ENCODE measurements at places on chromosomes 6 and 20.

DNA sequence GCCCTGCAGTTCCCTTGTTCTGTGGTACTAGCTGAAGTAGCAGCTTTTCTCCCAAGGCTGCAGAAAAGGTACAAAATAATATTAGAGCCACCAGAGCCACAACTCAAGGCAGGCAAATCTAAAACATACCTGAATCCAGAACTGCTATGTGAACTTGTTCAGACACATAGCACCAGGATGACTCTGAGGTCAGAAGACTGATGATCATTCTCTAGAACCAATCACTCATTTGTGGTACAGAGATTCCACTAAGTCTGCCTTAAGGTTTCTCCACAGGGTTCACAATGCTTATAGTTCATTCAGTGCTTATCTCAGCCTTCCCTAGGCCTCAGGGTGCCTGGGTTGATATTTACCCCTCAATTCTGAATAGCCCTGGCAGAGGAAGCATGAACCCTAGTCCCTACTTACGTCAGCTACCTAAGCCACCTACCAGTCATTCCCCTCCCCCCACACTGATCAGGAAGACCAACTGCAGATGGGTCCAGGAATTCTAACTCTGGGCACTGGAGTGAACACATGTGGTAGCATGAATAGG, 140.9 kb upstream of the MOCS1 start:
- no peak for DNase-seq

- DNase-seq, result no peak
These were observed 32.7 kb upstream of the PSMF1 start for GRCh38 chr20:1085492-1086276.

- DNase-seq, result no peak
These were observed 47.2 kb downstream of the CTNNBL1 start for GRCh38 chr20:37741055-37741454.

- no peak for DNase-seq
These were observed 755.7 kb downstream of the HDGFL1 start for GRCh38 chr6:23325065-23325464.

DNA sequence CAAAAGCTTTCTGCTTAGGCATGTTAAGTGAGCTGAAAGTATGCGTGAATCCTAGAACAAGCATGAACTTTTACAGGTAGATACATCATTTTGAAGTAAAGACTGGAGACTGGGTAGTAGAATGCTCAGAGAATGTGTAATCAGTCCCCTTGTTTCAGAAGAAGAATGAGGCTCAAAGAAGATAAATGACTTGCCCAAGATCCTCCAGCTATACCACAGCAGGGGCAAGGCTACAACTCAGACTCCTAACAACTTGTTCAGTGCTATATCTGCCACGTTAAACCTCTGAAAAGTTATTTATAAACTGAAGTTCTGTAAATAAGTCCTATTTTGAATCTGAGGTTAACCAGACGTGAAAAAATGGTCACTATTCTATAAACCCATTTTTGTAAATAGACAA, 2.9 kb downstream of the RIPOR2 start:
- no peak for DNase-seq

GRCh38 chr20:59633656-59634251, 29.4 kb downstream of the PHACTR3 start:
- DNase-seq, result no peak

Data from NCI-H2029 treated with DMSO at 0.1 percent for 48 hours (cell line).